Astrocyte (in vitro differentiated cells and primary cell): ENCODE measurements at places on chromosomes 5 and 9. TPM values are rescaled to one million over a fixed set of nuclear protein-coding genes. Genes with fewer than 3 reads are reported as not detected.

The RAB3C gene
- 0.45 and 1.3 TPM in 2 replicates for total RNA-seq

The PCDHB10 gene
- total RNA-seq, result 6.4 and 7.0 TPM in 2 replicates

The GARNL3 gene
- total RNA-seq, result 4.5 and 5.4 TPM in 2 replicates

GRCh38 chr9:25891527-25891926 is 213.3 kb upstream of the TUSC1 start:
- no peaks in the 10 kb centered on the region for H3K36me3 ChIP-seq
- H3K27me3 ChIP-seq, result no peaks in the 10 kb centered on the region
- no peak overlapping the region for H3K27ac ChIP-seq
- no peak overlapping the region for H3K4me3 ChIP-seq
- no peak for DNase-seq
- no peaks in the 10 kb centered on the region for H3K4me1 ChIP-seq

DNA sequence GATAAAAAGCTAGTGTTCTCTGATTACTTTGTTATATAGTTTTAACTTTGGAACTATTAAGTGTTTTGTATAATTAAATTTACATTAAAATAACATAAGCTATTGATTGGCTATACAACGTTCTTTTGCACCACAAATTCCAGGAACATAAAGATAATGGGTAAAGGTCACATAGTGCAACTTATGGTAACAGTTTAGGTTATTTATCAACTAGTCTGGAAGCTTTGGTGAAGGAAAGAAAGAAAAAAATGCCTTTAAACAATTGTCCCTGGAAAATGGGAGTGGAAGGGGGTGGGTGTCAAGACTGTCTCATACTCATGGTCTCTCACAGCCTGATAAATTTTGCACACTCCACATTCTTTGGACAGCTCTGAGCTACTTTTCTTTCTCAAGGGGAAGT is 17.1 kb upstream of the SPARC start:
- H3K4me1 ChIP-seq, result peaks cover 18% of the 10 kb centered on the region
- no peak for DNase-seq
- H3K4me3 ChIP-seq, result no peak overlapping the region
- no peaks in the 10 kb centered on the region for H3K36me3 ChIP-seq
- no peaks in the 10 kb centered on the region for H3K27me3 ChIP-seq
- H3K27ac ChIP-seq, result no peak overlapping the region

The QSOX2 gene
- total RNA-seq, result 20.4 and 20.9 TPM in 2 replicates

GRCh38 chr5:38258319-38259061 is at the start of gene EGFLAM:
Gene EGFLAM, plus strand, starts transcription at chr5:38258559. Its CDS starts 196 bp downstream, at chr5:38258755.
- H3K4me3 ChIP-seq, result peak within 1 kb of the TSS; percentile 53
- H3K27ac ChIP-seq, result no peak within 1 kb of the TSS
- H3K27me3 ChIP-seq, result peaks cover 63% of the 10 kb centered on the region
- H3K36me3 ChIP-seq, result no peaks in the 10 kb centered on the region

DNA sequence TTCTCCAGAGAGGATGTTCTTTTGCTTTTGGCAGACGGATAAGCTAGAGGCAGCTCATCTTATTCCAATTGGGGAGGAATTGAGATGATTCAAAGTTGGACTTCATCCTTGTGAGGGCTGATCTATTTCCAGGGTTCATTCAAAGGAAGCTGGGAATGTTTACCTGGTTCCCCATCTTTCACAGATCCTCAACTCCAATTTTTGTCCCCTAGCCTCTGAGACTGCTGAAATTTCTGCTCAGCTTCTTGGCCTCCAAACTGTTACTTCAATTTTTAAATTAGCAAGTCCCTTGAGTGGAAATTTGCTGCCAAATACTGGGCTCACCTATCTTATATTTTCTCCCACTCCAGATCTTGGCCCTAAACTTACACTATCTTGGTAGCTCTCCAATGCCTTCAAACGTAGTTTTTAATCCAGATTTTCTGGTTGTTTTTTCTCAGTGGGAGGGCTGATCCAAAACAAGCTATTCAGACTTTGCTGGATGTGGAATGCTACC is 93.9 kb upstream of the NEK6 start:
- DNase-seq, result no peak
- no peaks in the 10 kb centered on the region for H3K4me1 ChIP-seq
- no peaks in the 10 kb centered on the region for H3K36me3 ChIP-seq

- H3K4me1 ChIP-seq, result peaks cover 3% of the 10 kb centered on the region
- H3K27me3 ChIP-seq, result no peaks in the 10 kb centered on the region
- peak; percentile 58 for DNase-seq
- no peak overlapping the region for H3K4me3 ChIP-seq
- H3K27ac ChIP-seq, result peak overlapping the region; percentile 44
Observed at GRCh38 chr9:118362596-118362995, 658.4 kb downstream of the TLR4 start.

- peak; percentile 90 for DNase-seq
- no peaks in the 10 kb centered on the region for H3K36me3 ChIP-seq
- H3K27ac ChIP-seq, result peak overlapping the region; percentile 27
- H3K4me1 ChIP-seq, result peaks cover 19% of the 10 kb centered on the region
- H3K27me3 ChIP-seq, result no peaks in the 10 kb centered on the region
Observed at GRCh38 chr5:58410441-58410840, 49.4 kb downstream of the PLK2 start.

The RASGRF2 gene
- total RNA-seq, result 8.0 and 8.5 TPM in 2 replicates

DNA sequence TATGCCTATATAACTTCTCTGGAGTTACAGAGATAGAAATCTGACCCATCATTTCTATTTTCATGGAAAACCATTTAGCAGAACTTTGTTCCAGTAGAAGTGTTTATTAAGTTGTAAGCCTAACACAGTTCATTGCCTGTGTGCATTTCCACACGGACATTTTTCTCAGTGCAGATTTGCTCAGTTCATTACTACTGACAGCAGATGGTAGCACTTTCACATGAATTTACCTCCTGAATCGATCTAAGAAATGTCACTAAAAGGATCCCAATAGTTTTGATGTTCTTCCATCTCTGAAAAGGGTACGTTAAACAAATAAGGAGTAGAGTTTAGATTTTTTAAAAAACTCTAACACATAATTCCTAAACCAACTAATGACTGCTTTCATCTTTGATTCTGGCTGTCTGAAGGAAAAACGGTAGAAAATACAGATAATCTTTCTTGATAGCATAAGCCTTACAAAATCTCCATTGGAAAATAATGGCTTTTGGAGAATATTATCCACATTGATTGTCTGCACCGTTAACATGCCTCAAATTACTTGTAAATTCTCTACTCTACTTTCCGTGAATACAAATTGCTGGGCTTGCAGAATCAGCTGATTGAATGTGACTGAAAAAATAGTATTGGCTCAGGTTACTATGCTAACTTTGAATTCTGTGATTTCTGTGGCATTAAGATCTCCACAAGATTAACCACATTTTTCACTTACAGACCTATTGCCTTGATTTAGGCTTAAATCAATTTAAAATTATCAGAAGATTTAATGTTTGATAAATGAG is 33.1 kb downstream of the RPS23 start:
- H3K36me3 ChIP-seq, result no peaks in the 10 kb centered on the region
- no peaks in the 10 kb centered on the region for H3K27me3 ChIP-seq
- no peak overlapping the region for H3K27ac ChIP-seq
- H3K4me1 ChIP-seq, result no peaks in the 10 kb centered on the region
- no peak overlapping the region for H3K4me3 ChIP-seq

The GMCL2 gene
- total RNA-seq, result not detected in 2 replicates

The SHISAL2B gene
- not detected in 2 replicates for total RNA-seq

DNA sequence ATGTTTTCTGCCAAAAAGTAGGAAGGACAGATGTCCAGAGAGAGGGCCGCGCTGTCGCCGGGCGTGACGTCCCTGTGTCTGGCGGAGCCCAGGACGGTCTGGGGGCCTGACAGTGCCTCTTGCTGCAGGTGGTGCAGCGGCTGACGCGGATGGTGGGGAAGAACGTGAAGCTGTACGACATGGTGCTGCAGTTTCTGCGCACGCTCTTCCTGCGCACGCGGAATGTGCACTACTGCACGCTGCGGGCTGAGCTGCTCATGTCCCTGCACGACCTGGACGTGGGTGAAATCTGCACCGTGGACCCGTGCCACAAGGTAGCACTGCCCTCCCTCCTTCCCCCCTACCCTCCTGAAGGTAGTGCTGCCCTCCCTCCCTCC is 7.8 kb downstream of the NELFB start:
- no peaks in the 10 kb centered on the region for H3K27me3 ChIP-seq
- H3K4me1 ChIP-seq, result peaks cover 3% of the 10 kb centered on the region
- H3K36me3 ChIP-seq, result peaks cover 9% of the 10 kb centered on the region
- no peak for DNase-seq

DNA sequence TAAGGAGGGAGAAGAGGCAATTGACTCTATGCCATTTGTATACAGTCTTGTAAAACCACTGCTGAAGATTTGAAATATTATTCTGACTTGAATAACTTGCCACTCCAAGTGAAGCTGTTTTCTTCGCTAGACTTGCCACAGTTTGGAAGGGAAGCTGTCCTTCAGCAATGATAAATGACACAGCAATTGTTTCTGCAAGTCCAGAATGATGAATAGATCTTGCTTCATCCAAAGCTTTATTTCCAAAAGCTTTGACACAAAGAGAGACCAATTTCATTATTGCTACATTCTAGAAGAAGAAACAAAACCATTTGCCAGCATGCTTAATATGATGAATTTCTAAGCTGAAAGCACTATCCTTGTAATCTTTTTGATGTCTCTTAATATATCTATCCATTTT is 73.7 kb downstream of the ZNF366 start:
- H3K27me3 ChIP-seq, result no peaks in the 10 kb centered on the region
- H3K27ac ChIP-seq, result no peak overlapping the region
- no peaks in the 10 kb centered on the region for H3K4me1 ChIP-seq
- peak; percentile 26 for DNase-seq
- H3K36me3 ChIP-seq, result no peaks in the 10 kb centered on the region

GRCh38 chr5:54150841-54151240 is 159.5 kb downstream of the ARL15 start:
- no peak for DNase-seq
- H3K27ac ChIP-seq, result no peak overlapping the region
- no peaks in the 10 kb centered on the region for H3K27me3 ChIP-seq
- no peaks in the 10 kb centered on the region for H3K36me3 ChIP-seq
- H3K4me3 ChIP-seq, result no peak overlapping the region

DNA sequence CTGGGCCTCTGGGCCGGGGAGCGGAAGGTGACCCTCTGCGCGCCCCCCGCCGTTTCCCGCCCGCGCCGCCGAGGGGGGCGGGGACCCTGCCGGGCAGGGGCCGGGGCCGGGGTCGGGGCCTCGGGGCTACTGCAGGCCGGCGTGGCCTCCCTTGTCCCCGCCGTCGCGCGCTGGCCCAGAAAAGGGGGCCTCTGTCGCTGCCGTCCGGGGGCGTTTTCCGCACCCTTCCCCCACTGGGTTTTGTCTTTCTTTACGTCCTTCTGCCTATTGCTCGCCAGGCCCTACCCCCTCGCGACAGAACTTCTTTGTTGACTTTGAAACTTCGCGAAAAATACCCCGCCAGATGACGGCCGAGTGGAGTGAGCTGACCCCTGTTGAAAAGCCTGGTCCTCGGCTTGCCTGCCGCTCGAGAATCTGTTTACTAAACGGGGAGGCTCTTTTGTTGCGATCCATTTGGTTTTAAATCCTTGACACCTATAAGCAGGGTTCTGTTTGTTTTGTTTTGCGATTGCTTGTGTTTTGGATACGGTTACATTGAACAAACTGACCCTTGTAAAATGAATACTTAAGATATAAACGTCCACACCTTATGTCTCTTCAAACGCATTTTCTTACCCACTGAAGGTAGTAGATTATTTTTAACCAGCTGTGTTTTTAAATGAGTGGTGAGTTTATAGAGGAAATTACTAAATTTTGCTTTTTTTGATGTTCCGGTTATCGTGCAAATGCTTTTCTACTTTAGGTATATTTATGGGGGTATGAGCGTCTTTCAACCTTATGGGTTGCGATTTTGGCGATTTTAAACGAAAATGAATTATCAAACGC is 765 bp downstream of the MARCHF6 start:
- no peaks in the 10 kb centered on the region for H3K36me3 ChIP-seq
- H3K4me3 ChIP-seq, result peak overlapping the region; percentile 93
- no peaks in the 10 kb centered on the region for H3K27me3 ChIP-seq

The CDC14B gene
- total RNA-seq, result 21.0 and 22.5 TPM in 2 replicates

The IFNA21 gene
- not detected in 2 replicates for total RNA-seq

- no peaks in the 10 kb centered on the region for H3K27me3 ChIP-seq
- H3K36me3 ChIP-seq, result no peaks in the 10 kb centered on the region
- no peak overlapping the region for H3K4me3 ChIP-seq
- no peak overlapping the region for H3K27ac ChIP-seq
- no peak for DNase-seq
Observed at GRCh38 chr9:80871596-80871995, 817.8 kb downstream of the TLE1 start.

DNA sequence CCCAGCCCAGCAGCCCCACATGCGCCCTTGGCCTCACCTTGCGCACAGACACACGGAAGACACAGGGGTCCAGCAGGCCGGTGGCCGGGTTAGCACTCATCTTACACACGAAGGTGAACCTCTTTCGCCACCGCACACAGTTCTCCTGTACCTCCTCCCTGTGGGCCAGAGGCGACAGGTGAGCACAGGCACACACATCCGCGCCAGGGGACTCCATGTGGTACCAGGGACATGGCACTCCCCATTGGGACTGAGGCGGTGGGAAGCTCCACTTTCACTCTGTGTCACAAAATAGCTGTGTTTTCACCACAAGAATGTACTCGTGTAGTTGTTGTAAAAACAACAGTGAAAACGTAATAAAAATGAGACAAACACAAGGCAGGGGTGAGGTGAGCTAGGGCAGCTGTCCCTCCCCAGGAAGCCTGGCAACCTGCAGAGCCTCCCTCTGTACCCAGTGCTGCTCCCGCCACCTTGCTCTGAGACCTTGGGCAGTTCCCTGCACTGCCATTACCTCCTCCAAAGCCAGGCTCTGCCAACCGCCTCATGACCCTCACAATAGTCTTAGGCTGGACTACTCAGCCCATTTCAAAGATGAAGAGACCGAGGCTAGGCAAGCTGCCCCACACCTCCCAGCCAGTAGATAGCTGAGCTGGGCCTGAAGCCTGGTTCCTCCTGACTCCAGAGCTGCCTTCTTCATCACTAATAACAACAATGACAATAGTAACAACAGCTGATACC is 16.3 kb upstream of the DPM2 start:
- no peak overlapping the region for H3K27ac ChIP-seq
- H3K27me3 ChIP-seq, result no peaks in the 10 kb centered on the region
- H3K36me3 ChIP-seq, result no peaks in the 10 kb centered on the region

DNA sequence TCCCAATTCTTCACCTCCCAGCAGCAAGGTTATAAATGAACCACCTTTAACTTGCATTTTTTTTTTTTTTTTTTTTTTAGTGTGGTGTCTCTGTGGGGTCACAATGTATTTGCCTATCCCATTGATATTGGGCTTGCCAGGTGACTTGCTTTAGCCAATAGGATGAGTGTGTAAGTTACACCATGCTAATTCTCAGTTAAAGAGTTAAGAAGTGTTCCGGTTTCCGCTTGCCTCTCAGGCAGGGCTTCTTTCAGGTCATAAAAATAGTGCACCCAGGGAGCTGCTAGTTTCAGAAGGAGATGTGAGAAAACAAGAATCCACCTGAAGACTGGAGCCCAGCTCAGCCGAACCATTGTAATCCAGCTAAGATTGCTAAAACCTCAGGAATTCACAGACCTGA is 84.2 kb upstream of the PTPRD start:
- H3K27ac ChIP-seq, result no peak overlapping the region
- H3K4me3 ChIP-seq, result no peak overlapping the region
- no peak for DNase-seq
- no peaks in the 10 kb centered on the region for H3K27me3 ChIP-seq
- H3K4me1 ChIP-seq, result no peaks in the 10 kb centered on the region
- H3K36me3 ChIP-seq, result no peaks in the 10 kb centered on the region
